ENCODE measurements at places on chromosomes 5 and 9. TPM values are rescaled to one million over a fixed set of nuclear protein-coding genes. Genes with fewer than 3 reads are reported as not detected.

DNA sequence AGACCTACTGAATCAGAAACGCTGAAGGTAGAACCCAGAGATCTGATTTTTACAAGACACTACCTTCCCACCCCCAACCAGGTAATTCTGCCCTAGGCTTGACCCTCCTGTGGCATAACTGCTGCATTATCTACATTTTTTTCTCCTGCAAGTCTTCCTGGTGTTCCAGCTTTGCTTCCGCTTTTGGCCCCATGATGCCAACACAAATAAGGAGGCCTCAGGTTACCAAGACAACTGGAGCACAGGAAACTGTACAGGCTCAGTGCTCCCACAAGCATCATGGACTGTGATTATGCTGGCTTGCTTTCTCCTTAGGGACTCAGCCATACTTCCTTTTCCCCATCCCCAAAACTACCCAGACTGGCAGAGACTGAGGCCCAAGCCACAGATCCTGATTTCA, 6.6 kb upstream of the MSMP start:
- no peak for DNase-seq

- DNase-seq = no peak
Observed at GRCh38 chr9:137038916-137039315, 7.0 kb upstream of the FUT7 start.

Gene DDX4
- not detected for total RNA-seq

Gene JAKMIP2
- not detected for total RNA-seq

Gene TAF11L10
- not detected for total RNA-seq

All from HCT116 (cell line).